ENCODE measurements at places on chromosomes 6 and 20.

- no peak for DNase-seq
Measured at GRCh38 chr6:125745281-125746018, 4.0 kb upstream of the HEY2 start.

- no peak for DNase-seq
Measured at GRCh38 chr20:32807706-32808105, 12.0 kb upstream of the MAPRE1 start.

GRCh38 chr20:50309280-50309763, 118.7 kb downstream of the CEBPB start:
- no peak for DNase-seq

- DNase-seq: no peak
Measured at GRCh38 chr6:132830334-132830751, 16.0 kb downstream of the RPS12 start.

DNA sequence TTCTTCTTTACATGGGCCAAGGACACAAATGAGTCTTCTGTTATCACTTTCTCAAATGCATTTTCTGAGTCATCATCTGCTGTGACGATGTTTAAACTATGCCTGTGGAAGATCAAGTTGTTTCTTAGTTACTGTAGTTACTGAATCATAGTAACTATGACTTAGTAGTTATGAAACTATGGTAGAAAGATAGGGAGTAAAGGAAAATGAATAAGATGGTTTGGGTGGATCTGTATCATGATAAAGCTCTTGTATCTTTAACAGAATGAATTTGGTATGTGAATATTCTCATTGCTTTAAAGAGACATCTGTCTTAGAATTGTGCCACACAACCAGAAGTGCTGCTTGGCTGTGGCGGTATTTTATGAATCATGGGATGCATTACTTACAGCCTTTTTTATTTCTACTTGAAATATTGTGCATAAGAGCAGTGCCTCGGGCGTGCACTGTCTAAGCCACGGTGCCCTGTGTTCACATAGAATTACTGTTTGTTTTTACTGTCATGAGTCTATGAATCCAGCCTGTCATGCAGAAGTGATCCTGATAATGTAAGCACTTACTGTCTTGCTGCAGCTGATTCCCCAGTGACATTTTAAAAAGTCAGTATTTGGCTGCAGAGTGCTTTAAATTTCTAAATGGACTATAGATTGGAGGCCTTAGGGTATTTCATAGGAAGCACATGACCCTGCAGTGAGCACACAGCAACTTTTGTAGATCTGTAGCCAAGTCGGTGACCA, 215.2 kb downstream of the TMEM242 start:
- DNase-seq: no peak

- no peak for DNase-seq
Measured at GRCh38 chr6:118865100-118865391, 28.9 kb upstream of the ASF1A start.

DNA sequence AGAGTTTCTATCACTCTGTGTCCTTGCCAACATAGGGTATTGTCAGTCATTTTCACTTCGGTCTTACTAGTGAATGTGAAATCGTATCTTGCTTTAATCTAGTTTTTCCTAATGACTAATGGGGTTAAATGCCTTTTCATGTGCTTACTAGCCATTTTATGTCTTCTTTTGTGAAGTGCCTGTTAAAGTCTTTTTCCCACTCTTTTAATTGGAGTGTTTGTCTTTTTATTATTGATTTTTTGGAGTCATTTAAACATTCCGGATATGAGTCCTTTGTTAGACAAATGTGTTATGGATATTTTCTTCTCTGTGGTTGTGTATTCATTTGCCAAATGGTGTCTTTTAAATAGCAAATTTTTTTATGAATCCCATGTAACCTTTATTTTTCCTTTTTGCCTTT, 194.6 kb downstream of the CDH26 start:
- DNase-seq: no peak

- DNase-seq: no peak
Measured at GRCh38 chr20:32697608-32698007, 23.9 kb upstream of the C20orf203 start.

GRCh38 chr6:133297657-133298056, 56.5 kb downstream of the EYA4 start:
- no peak for DNase-seq

DNA sequence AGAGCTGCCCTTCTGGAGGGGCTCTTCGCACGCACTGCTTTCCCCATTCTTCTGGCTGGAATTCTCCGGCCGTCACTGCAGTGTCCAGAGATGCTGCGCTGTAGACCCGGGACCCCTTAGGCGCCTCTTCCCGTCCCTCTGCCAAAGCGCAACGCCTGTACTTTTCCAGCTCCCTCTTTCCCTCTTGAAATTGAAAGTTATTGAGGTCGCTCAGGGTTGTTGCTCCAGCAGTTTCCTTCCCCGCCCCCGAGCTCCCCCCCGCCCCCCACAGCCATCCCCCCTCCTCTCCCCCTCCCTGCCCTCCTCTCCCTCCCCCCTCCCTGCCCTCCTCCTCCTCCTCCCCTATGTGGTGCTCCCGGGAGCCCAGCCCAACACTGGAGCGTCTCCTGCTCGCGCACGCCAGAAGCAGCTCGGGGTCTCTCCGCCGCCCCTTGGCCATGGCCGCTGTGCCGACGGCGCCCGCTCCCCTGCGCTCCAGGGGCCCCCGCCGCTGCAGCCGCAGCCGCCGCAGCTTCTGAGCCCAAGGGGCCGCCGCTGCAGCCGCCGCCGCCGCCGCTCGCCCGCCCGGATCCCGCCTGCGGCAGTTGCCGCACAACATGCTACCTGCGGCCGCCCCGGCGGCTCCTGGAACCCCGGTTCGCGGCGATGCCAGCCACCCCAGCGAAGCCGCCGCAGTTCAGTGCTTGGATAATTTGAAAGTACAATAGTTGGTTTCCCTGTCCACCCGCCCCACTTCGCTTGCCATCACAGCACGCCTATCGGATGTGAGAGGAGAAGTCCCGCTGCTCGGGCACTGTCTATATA, at the start of gene RSPO3:
TSS of gene RSPO3 (plus strand) at position 374 of the 804 bp plus-strand sequence. CDS start 522 bp downstream, outside the sequence.
- DNase-seq: no peak

DNA sequence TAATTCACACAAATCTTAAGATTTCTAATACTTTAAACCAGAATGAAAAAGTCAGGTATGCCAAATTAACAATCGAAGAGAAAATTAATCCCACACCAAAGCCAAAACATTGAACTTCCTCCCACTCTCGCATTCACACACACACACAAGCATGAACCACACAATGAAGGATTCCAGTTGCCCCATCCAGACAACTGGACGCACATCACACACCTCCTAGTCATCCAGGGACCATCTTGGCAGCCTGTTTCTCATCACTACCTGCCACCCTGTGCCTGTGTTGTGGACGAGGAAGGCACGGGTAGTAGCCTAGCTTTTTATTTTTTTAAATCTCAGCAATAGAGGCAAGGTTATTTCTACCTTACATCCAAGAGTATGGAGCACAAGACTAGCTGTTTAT, 15.2 kb downstream of the B4GALT5 start:
- no peak for DNase-seq

GRCh38 chr6:128186729-128187128, 285.9 kb upstream of the THEMIS start:
- DNase-seq: no peak

DNA sequence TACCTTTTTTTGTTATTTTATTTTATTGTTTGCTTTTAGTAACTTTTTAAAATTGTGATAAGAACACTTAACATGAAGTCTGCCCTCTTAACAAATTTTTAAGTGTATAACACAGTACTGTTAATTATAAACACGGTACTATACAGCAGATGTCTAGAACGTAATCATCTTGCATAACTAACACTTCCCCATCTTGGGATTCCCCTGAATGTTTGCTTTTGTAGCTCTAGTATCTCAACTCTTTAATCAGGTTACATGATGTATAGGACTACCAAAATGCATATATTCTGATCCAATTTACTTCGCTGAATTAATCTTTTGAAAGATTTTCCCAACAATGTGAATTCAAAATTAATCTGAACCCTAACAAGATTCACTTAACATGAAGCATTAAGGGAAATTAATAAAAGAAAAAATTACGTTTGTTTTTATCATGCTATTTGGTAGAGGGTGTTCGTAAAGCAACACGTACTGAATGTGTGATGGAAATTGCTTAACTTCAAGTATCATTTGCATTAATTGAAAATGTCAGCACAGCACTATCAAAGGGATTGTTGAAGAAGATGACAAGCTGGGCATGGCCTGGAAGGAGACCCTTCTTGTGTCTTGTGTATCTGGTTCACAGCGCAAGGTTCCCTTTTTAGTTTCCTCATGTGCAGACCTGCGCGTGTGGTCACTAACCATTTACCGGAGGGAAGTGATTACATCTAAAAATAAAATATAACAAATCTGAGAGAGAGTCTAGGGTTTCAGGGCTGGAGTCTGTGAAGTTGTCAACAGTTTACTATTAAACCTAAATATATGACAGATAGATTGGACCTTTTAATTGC, 15.2 kb downstream of the COL19A1 start:
- DNase-seq: no peak

DNA sequence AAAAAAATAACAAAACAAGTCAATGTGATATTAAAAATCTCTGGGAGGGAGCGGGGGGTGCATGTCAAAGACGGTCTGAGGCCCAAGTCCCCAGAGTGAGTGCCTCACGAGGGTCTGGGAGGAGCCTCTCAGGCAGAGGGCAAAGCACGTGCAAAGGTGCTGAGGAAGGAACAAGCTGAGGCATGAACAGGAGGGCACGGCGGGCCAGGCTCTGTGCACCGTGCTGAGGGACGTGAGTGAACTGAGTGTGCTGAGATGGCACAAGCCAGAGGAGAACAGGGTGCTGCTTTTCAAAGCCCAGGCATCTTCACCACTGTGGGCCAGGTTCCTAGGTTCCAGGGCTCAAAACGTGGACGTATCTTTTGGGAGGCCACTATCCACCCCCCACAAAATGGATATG, 142.1 kb upstream of the PHACTR3 start:
- DNase-seq: no peak

DNA sequence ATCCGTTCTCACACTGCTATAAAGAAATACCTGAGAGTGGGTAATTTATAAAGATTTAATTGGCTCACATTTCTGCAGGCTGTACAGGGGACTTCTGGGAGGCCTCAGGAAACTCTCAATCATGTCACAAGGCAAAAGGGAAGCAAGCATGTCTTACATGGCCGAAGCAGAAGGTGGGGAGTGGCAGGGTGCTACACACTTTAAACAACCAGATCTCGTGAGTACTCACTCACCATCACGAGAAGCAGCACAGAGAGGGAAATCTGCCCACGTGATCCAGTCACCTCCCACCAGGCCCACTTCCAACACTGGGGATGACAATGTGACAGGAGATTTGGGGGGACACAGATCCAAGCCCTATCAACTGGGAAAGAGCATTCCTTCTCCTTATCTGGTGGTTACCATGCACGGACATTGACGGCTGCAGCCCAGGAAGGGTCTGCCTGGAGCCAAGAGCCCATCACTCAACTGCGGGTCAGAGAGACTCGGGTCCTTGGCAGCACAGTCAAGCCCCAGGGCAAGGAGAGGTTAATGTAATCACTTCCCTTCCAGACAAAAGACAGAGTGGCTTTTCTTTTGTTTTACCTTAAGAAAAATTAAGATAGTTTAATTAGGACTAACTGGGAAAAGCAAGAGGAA, 112.3 kb upstream of the CST7 start:
- no peak for DNase-seq

- DNase-seq: no peak
Measured at GRCh38 chr6:11374036-11375010, 141.9 kb upstream of the NEDD9 start.

DNA sequence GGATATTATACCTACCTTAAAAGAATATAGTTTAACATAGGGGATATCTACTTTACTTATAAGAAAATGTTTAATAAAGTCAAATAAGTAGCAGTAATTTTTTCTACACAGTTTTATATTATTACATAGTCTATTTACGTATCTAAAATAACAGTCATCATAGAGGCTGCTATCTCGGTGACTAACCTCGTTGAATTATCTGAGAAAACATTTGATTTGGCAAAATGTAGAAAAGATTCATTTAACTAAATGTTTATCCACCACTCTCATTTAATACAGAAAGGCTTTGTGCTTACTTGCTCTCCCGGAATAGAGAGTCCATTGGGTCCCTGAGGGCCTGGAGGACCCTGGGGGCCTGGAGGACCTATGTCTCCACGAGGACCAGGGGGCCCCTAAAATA, 103.6 kb downstream of the COL12A1 start:
- no peak for DNase-seq

GRCh38 chr6:43286980-43287716, 10.9 kb upstream of the SLC22A7 start:
- DNase-seq: no peak

- no peak for DNase-seq
Measured at GRCh38 chr6:52512199-52512598, 64.7 kb downstream of the TRAM2 start.

GRCh38 chr6:31582230-31582643, at the start of gene LTB:
TSS of gene LTB (minus strand) at chr6:31582424. CDS start at chr6:31582417, 7 bp downstream.
- DNase-seq: no peak

DNA sequence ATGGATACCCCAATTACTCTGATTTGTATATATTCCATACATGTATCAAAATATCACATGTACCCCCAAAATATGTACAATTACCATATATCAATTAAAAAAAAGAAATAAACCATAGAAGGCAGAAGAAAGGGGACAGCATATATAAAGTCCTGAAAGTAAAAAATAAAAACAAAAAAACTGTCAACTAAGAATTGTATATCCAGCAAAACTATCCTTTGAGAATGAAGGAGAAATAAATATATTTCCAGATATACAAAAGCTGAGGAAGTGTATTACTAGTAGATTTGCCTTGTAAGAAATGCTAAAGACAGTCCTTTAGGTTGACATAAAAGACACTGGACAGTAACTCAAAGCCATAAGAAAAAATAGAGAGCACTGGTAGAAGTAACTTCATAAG, 9.3 kb upstream of the RIPOR2 start:
- DNase-seq: no peak

- DNase-seq: no peak
Measured at GRCh38 chr6:138844192-138844591, 48.3 kb downstream of the ECT2L start.

DNA sequence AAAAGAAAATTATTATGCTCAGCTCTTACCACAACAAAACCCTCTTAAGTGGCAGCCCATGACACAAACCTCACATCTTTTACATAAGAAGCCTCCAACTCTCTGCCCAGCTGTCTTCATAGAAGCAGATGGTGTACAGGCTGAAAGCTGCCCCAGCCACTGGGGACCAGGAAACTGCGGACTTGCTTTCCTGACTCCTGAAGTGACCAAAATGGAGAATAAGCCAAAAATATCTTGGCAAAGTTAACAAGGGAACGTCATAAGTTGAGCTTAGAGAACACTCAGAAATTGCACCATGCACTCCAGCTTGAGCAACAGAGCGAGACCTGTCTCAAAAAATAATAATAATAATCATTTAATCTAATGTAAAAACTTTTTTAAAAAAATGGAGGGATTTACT, 160.3 kb upstream of the CDYL start:
- DNase-seq: no peak

DNA sequence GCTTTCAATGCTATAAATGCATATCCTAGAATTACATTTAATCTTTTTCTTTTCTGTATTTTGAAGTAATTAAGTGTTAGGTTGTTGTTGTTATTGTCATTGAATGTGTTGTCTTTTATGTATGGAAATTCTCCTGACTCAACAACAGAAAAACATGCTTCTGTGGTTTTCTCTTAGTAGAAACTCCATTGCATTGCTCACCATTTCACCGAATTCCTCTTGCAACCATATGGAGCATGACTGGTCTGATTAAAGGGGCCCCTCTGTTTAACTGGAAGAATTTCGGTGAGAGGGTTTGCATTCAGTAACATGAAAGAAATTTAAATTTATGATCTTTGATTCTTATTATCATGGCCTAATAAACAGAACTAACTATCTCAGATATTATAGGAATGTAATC, 454.3 kb upstream of the JARID2 start:
- no peak for DNase-seq

- peak; percentile 73 for DNase-seq
Measured at GRCh38 chr20:23446505-23446904, 6.2 kb downstream of the CST11 start.

- no peak for DNase-seq
Measured at GRCh38 chr20:23362392-23363256, 642 bp downstream of the GZF1 start.

Measured in amygdala (tissue), 56 donors.